CD8-positive, alpha-beta T cell (primary cell): ENCODE measurements at places on chromosomes 11 and 22. TPM values are rescaled to one million over a fixed set of nuclear protein-coding genes. Genes with fewer than 3 reads are reported as not detected.

GRCh38 chr11:128575961-128576350, 11.4 kb downstream of the ETS1 start:
- no peak for DNase-seq

GRCh38 chr11:118152020-118152551, 537 bp downstream of the SCN4B start:
- no peak for DNase-seq

PANX3 gene
- total RNA-seq, result not detected

DNA sequence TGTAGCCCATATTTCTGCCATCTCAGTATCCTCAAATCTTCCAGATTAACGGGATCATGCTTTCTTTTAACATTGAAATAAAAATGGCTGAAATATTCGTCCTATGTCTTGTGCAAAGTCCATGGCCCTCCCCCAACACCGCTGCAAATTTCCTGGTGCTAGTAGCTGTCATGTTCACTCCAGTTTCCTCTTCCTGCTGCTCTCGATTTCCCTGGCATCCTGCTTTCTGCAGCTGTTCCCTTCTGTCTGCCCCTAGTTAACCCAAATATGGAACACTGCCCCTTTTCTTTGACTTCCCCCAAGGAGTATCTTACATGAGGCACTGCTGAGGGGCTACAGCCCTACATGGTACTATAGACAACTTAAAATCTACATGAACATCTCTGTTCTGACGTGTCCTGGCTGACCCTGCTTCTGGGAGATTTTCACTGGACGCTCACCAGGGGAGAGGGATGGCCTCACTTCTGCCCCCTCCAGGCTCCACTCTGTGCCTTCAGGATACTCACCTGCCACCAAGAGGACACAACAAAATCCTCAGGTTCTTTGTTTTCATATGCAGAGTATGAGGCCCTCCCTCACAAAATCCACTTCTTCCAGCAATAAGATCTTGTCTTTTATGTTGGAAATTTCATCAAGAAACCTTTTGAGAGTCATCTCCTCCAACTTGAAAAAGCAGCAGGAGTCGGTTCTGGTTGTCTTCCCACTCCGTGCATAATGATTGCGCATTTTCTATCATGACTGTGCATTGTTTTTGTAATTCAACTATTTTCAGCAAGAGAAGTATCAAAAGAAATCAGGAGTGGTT, 29.5 kb upstream of the SCUBE2 start:
- DNase-seq, result no peak

GRCh38 chr22:19874307-19875060, 19.8 kb upstream of the GNB1L start:
- DNase-seq, result no peak

GRCh38 chr22:24128631-24129262, 52.5 kb upstream of the SUSD2 start:
- DNase-seq, result no peak

MEI1 gene
- total RNA-seq, result 62.5 TPM

DNA sequence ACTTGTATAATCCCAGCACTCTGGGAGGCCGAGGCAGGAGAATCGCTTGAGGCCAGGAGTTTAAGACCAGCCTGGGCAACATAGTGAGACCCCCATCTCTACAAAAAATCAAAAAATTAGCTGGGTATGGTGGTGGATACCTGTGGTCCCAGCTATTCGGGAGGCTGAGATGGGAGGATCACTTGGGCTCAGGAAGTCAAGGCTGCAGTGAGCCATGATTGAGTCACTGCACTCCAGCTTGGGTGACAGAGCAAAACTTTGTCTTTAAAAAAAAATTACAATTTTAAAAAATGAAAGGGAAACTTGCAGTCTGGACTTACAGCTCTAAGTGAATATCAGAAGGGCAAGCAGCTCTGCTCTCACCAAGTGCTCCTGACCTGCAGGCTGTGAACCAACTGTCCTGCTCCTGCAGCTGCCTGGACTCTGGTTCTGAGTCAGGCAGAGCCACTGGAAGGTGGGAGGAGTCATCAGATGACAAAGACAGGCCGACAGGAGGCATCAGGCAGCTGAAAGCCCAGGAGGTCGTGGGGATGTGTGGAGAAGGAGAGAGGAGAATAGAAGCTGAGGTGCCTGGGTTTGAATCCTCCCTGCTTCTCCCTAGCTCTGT, 9.6 kb downstream of the SMTNL1 start:
- peak; percentile 29 for DNase-seq

DNA sequence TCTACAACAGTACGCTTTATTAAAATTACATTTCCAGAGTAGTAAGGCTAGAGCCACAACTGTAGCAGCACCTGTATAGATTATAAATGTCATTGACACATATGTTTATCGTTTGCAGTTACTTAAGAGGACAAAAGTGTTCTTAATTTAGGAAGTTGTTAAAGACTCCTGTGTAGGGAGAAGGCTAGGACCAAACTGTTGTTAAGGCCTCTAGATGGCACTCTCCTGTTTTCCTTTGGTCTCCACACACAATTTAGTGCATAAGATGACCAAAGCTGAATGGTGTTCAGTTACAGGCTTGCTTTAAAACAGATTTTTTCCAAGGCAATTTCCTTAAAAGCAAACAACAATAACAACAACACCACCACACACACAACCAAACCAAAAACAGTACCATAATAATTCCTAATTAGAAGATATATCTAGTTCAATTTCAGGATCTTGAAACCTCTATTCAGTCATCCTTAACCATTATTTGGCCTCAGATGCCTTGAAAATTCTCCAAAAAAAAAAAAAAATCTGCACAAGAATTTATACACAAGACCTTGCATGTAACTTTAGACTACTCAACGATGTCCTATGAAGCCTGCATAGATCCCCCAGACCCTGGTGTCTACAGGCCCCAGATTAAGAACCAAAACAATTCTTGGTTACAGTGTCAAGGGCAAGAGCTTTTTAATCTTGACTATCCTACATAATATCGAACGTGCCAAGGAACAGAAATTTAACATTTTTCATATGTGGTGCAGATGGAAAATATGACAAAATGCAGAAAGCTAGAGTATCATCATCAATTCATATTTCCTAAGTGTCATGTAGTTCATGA, 42.6 kb upstream of the APOA1 start:
- DNase-seq, result peak; percentile 21

TBX10 gene
- total RNA-seq, result not detected

DNA sequence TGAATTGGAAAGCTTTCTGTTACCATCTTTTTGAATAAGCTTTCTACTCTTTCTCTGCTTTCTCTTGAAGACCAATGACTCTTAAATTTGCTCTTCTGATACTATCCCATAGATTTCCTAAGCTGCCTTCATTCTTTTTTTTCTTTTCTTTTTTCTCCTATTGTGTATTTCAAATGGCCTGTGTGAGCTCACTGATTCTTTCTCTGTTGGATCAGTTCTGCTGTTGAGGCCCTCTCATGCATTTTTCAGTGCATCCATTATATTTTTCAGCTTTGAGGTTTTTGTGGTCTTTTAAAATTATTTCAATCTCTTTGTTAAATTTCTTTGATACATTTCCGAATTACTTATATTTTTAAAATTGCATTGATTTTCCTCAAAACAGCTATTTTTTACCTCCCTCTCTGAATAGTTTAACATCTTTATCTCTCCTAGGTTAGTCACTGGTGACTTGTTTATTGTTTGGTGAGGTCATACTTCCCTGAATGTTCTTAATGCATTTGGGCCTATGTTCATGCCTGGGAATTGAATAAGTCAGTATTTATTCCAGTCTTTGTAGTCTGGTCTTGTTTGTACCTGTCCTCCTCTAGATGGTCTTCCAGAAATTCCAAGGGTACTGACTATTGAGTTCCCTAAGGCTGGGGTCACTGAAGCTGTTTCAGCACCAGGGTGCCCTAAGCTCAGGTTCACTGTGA, 110.6 kb upstream of the SERPIND1 start:
- DNase-seq, result no peak

DNA sequence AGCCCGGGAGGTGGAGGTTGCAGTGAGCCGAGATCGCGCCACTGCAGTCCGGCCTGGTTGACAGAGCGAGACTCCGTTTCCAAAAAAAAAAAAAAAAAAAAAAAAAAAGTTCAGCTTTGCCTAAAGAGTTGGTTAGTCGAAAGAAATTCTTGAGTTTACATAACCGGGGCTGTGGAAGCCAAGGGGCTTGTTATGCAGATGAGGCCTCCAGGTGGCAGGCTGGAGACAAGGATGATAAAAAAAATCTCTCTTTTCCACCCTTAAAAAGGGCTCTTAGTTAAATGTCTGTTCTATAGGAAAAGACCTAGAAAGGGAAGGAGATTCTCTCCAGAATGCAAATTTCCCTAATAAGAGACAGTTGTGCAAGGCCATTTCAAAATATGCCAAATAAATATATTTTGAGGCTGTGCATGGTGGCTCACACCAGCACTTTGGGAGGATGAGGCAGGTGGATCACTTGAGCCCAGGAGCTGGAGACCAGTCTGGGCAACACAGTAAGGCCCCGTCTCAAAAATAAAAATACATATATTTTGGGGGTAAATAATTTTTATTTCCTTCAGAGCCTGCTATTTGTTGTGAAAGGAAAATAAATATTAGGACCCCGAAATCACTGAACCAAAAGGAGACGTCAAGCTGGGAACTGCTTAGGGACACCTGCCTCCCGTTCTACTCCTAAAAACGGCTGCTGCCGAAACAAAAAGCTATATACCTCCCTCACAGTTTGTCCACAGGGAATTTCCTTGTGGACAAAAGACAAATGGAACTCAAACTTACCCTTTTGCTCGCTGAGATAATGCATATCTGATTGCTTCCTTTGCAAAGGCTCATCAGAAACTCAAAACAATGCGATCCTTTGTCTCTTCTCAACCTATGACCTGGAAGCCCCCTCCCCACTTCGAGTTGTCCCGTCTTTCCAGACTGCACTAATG, 2.4 kb upstream of the IFITM2 start:
- no peak for DNase-seq

RIBC2 gene
- 0.67 TPM for total RNA-seq

DNA sequence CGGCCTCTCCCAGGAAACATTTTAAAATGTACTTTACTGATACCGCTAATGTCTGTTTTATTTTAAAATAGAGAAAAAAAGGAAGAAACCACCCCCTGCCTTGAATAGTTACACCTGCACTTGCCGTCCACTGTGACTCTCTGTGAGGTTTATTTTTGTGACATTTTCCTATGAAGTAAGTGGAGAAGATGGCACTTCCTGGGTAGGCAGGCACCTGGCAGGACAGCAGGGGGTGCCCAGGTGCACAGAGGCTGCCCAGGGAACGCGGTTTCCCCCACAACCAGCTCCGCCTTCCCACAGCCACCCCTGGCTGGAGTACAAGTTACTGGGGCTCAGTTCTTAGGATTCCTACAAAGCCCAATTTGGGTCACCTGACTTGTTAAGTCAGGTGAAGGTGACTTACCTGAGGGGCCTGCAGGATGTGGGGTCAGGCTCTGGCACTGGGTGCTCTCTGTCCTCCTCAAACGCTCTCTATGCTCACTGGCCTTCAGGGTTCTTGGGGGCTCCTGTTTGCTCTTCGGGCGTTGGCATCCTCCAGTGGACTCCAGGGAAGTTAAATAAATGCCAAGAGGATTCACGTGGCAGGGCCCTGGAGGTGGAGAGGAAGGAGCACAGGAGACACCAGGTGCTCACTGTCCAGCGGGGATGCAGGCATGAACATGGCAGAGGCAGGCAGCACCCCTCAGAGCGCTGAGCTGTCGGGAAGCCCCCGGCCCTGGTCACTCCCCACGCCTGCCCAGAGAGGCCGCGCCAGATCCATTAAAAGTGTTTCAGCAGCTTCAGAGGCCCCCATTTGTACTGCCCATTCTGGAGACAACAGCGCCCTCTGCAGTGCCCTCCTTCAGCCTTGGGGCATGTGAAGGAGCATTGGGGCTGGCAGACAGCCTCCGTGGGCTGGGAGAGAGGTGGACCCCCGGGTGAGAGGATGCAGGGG, 1021.2 kb downstream of the TBC1D22A start:
- DNase-seq, result no peak

DNA sequence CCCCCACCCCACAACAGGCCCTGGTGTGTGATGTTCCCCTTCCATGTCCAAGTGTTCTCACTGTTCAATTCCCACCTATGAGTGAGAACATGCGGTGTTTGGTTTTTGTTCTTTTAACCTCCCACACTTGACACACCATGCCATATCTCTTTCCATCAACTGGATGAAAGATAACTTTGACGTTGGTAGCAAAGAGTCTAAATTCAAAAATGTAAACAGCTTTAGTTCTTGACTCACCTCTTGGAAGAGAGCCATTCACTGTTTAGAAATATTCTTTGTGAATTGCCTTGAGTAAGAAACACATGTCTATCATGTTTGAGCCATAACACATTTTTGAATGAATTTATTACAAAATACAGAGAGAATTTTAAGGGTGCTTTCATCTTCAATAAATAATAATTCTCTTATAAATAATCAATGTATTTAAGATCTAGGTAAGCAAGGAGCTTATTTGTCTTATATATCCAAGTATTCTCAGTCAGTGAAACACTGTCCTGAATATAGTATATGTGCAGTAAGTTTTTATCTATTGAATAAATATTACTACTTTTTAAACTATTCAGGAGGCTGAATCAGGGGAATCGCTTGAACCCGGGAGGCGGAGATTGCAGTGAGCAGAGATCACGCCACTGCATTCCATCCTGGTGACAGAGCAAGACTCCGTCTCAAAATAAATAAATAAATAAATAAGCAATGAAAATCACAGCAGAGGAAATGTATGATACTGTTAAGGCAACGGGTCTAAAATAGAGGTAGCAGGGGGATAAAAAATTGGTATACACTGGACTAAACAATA, 6.7 kb downstream of the CARD18 start:
- DNase-seq, result no peak

- DNase-seq, result peak; percentile 39
Observed at GRCh38 chr22:39622881-39623367, 52.4 kb downstream of the CACNA1I start.

RAB36 gene
- 0.64 TPM for total RNA-seq

DNA sequence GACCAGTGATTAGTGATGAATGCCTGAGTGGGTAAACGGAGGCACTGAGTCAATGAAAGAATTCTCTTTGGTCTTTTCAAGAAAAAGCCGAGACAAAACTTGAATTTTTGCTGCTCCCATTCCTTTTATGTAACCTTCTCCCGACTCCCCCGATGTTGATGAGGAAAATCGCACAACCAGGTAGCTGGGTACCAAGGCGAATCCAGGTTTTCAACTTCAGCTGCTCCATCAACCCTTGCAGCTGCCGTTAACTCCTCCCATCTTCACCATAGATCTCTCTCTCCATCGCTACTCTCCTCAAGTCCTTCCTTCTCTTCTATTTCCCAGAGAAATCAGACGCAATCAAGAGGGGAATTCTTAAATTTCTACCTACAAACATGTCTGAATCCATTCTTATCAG, 611 bp upstream of the USP2 start:
- DNase-seq, result no peak

DNA sequence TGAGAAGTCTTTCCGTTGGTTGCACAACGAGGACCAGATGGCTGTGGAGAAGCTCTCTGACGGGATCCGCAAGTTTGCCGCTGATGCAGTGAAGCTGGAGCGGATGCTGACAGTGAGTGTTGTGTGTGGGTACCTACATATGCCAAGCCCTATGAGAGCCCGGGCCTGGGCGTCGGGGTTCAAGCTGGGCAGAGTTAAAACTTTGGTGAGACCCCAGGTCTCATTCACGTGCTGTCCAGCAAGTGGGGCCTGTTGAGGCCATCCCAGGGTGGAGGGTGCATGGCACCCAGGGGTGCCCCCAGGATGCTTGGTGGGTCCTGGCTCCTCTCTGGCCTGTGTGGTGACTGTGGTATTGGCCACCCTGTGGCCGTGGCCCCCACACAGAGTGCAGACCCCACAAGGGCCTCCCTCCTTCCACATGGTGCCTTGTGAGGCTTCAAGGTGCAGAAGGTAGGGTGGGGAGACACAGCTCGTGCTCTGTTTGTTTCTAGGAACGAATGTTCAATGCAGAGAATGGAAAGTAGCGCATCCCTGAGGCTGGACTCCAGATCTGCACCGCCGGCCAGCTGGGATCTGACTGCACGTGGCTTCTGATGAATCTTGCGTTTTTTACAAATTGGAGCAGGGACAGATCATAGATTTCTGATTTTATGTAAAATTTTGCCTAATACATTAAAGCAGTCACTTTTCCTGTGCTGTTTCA, 12.8 kb downstream of the GATD1 start:
- DNase-seq, result no peak
